Muscle of leg (tissue), 16 donors: ENCODE measurements at places on chromosomes 5 and 9. TPM values are rescaled to one million over a fixed set of nuclear protein-coding genes. Genes with fewer than 3 reads are reported as not detected.

DNA sequence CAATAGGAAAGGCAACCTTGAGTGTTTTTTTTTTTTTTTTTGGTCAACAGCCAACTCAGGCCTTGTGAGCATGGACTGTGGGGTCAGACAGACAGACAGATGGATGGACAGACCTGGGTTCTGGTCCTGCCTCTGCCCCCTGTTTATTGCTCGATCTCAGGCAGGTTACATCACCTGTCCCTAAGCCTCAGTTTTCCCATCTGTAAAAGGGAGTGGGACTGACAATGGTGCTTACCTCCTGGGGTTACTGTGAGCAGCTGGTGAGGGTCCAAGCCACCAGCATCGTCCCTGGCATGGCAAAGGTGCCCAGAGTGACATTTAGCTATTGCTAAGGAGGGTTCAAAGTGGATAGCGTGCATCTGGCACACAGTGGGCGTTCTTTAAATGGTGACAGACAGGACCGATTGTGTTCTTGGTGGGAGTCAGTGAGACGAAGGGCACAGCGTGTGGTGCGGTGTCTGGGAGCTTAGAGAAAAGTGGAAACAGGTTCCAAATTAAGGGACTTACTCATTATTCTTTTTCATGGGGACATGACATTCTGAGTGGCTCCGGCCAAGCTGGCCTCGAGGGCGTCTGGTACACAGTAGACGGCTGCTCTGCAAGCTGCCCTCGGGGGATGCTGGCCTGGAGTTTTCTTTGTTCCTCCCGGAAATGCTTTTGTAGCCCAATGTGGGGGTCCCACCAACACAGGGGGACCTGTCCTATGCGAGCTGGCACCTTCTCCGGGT lies 72.1 kb downstream of the COL27A1 start:
- no peak overlapping the region for H3K4me3 ChIP-seq
- H3K36me3 ChIP-seq, result peaks cover 34% of the 10 kb centered on the region
- no peaks in the 10 kb centered on the region for H3K27me3 ChIP-seq
- H3K4me1 ChIP-seq, result peaks cover 59% of the 10 kb centered on the region

DNA sequence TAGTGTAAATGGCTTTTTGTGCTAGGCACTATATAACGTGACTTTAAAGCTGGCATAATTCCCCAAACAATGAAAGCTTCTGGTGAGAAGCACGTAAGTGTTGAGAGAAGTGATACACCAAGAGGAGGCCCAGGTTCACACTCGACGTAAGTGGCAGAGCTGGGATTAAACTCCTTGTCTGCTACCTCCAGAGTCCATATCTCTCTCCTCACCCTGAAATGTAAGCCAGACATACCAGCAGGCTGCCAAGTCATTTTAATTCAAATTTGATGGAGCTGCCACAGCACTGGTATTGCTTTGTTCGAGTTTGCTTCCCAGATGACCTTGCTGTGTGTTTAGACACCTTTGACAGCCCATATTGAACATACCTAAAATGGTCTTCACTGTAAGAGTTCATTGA lies 319.7 kb downstream of the GLIS3 start:
- DNase-seq, result no peak
- no peaks in the 10 kb centered on the region for H3K4me1 ChIP-seq
- H3K4me3 ChIP-seq, result no peak overlapping the region
- no peaks in the 10 kb centered on the region for H3K27me3 ChIP-seq
- no peaks in the 10 kb centered on the region for H3K36me3 ChIP-seq
- no peak overlapping the region for H3K27ac ChIP-seq

- H3K4me3 ChIP-seq, result no peak overlapping the region
- DNase-seq, result peak; percentile 92
- H3K4me1 ChIP-seq, result peaks cover 10% of the 10 kb centered on the region
Measured at GRCh38 chr9:110880189-110880588, 158.1 kb downstream of the LPAR1 start.

The SLC12A7 gene
- 5.5 TPM for total RNA-seq

The KCNN2 gene
- 4.7 TPM for total RNA-seq

The SHLD3 gene
- 2.9 TPM for total RNA-seq
